ENCODE measurements at places on chromosomes 6 and 20.

- no peak for DNase-seq
These were observed 79.2 kb upstream of the BACH2 start for GRCh38 chr6:90375681-90376439.

DNA sequence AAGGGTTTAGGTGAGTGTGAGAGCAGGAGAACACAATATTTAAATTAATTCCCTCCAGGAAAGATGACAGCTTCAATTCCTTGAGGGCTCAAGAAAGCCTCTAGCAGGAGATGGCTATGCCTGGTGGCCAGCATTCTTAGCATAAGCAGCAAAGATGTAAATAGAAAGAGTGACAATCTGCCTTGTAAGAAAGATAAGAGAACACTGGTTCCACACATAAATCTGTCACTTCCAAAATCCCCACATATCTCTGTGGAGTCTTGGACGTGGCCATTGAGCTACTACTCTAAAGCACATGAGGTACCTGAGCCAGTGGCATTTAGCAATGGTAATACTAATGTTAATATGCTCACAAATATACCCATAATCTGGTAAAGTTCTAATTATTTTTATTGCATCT is 29.2 kb downstream of the DEFB114 start:
- no peak for DNase-seq

- no peak for DNase-seq
These were observed 98.3 kb downstream of the SIM1 start for GRCh38 chr6:100366419-100366818.

DNA sequence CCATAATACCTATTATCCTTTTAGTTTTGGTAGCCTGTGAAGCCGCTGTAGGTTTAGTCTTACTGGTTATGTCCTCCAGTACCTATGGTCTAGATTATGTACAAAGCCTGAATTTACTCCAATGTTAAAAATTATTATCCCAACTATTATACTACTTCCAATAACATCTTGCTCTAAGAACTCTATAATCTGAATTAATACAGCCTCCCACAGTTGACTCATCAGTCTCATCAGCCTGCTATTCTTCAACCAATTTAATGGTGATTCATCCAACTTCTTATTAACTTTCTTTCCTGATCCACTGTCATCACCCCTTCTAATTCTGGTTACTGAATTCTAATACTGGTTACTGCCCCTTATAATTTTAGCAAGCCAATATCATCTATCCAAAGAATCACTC is 370.3 kb upstream of the OPRM1 start:
- no peak for DNase-seq

DNA sequence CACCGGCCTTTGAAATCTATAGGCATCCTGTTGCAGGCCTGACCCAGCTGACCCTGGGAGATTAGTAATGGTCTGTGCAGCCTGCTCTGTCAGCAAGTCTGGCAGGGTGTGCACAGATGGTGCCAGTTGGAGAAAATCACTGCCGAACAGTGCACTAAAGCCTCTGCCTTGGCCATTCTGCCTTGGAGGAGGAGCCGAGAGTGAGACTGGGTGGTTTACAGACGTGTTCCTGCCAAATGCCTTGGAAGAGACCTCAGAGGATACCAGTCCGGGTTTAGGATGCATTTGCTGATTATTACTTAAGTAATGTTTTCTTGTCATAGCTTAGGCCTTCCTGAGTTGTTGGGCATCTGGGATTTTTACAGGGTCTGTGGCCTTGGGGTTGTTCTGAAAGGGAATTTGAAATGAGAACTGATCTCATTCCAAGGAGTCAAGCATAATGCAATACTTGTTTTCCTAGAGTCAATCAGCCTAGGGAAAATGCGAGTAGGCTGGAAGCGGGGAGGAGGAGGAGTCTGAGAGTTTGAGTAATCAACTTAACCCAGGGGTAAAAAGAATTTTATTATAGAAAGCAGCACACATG is 292.1 kb downstream of the SOX4 start:
- DNase-seq, result no peak

DNA sequence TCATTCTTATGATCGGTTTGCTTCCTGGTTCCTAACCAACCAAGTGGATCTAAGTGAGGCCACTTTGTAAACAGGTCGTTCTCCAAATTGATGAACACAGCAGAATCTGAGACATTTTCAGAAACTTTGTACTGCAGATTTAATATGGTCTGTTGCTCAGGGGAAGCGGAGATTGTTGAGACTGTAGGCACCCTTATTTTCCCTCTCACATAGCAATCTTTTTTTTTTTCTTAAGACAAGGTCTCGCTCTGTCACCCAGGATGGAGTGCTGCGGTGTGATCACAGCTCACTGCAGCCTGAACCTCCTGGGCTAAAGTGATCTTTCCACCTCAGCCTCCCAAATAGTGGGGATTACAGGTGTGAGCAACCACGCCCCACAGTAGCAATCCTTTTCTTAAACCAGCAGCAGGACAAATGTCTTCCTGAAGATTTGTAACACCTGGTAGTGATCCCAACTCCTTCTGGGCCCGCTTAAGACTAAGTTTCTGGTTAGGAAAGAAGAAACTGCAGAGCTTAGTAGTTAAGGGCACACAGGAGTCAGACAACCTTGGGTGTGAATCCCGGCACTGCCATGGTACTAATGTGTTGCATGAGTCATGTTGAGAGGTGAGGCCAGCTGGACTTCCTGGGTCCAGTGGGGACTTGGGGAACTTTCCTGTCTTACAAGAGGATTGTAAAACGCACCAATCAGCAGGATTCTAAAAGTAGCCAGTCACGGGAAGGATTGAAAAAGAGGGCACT is 48.4 kb upstream of the EZR start:
- no peak for DNase-seq

GRCh38 chr6:3769610-3770009 is 18.1 kb upstream of the PXDC1 start:
- no peak for DNase-seq

DNA sequence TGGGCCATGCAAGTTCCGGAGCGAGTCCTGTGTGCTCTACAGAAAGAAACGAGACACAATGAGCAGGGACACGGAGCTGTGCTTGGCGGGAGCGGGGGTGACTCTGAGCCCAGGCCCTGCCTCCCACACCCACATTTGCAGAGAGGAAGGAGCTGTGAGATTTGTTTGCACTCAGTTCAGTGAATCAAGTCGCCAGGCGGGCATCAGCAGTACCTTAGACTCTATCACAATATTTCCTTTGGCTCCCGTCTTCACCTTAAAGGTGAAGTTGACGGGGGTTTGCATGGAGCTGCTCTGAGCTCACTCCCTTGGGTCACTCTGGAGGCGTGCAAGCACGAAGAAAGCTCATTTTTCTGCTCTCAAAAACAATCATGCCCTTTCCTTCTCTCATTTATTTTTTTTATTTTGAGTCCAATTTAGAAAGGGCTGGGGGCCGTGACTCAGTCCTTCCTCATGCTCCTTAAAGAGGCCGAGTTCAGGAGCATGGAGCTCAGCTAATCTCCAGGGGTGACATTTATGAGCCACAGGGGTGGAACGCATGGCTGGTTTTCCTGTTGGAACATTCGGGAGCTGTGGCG is 188.2 kb downstream of the NFATC2 start:
- no peak for DNase-seq

GRCh38 chr6:31799781-31800180 is 4.2 kb upstream of the VARS1 start:
- no peak for DNase-seq

DNA sequence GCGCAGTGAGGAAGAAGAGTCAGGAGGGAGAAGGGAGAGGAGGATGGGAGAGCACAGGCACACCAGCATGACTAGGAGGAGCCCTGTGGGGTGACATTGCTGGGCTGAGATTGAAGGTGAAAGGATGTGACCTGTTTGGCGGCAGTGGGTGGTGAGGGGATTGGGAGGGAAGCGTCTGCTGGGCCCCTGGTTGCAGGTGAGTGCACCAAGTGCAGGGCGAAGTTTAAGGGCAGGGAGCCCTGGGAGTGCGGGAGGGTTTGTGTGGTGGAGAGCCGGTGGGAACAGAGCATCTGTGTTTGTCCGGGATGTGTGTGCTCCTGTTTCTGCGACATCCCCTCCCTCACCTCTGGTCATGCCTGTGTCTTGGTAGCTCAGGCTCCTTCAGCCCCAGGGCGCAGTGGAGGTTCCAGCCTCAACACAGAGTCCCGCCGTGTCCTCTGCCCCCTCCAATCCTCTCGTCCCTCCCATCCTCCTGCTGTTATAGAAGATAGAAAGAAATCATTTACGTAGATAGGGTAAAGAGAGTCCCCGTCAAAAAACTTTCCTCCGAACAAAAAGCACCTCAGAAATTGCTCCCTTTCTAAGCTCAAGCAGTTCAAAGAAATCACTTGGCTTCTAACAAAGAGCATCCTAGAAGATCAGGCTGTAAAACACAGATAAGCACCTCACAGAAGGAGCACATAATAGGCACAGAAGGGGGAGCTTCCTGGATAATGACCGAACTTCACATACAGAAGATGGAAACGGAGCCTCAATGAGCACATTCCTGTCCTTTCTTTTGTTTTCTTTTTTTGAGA is 25.0 kb downstream of the ULBP1 start:
- DNase-seq, result no peak

DNA sequence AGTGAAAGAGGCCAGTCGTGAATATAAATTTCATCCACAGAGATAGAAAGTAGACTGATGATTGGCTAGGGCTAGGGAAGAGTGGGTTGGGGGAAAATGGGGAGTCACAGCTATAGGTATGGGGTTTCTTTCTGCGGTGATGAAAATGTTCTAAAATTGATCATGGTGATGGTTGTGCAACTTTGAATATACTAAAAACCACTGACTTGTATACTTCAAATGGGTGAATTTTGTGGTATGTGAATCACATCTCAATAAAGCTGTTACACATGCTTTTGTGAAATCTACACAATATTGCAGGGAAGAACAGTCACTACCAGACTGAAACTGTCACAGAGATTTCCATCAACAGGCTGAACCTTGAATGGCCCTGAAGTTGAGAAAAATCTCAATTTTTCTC is 61.5 kb downstream of the LYRM4 start:
- DNase-seq, result no peak

GRCh38 chr6:106055489-106055888 is 30.6 kb upstream of the PRDM1 start:
- no peak for DNase-seq

DNA sequence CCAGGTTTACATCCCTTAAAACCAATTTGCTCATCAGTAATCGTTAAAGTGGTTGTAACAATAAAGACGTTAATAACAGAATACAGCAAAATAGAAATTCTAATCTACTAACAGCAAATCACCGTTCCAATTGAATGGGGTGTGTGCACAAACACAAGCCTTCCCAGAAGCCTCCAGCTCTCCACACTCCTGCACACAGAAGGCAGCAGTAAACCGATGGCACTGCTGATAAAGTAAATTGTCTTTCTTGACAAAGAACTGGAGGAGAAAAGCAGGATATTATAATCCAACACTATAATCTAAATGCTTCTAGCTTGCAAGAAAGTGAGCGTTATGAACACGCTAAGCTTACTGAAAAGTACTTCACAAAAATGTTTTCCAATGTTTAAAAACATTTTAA is 7.0 kb downstream of the ZNF217 start:
- DNase-seq, result no peak

DNA sequence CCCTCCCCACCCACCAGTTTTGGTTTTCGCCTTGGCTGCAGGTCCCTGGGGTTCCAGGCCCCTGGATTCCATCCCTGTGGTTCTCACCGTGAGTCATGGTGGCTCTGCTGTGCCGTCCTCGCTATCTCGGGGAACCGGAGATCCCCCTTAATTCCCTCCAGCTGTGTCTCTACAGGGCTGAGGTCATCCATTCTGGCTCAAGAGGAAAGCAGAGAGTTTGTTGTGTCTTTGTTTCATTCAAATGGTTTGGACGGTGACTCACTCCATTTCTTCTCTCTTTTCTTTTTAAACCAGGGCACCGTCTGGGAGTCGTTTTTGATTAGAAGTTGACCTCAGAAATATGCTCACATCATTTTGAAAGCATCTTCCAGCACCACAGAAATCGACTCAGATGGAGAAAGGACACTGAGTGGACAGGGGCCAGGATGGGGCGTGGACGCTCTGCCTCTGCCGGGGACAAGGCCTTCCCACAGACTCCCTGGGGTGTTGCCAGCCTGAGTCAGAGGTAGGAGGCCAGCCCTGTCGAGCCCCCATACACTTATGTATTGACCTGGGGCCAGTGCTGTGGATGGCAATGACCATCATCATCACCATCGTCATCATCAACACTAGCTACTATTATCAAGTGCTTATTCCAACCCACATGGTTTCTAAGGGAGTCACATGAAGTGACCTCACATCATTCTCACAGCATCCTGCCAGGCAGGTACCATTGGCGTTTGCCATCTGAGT is 176.2 kb downstream of the NFATC2 start:
- DNase-seq, result no peak

GRCh38 chr20:64160526-64161355 is 3.5 kb upstream of the MYT1 start:
- no peak for DNase-seq

- no peak for DNase-seq
These were observed at the start of gene RIMS1 for GRCh38 chr6:71886184-71887005. Gene RIMS1, plus strand, starts transcription at chr6:71886550. Its CDS starts 474 bp downstream, at chr6:71887024.

DNA sequence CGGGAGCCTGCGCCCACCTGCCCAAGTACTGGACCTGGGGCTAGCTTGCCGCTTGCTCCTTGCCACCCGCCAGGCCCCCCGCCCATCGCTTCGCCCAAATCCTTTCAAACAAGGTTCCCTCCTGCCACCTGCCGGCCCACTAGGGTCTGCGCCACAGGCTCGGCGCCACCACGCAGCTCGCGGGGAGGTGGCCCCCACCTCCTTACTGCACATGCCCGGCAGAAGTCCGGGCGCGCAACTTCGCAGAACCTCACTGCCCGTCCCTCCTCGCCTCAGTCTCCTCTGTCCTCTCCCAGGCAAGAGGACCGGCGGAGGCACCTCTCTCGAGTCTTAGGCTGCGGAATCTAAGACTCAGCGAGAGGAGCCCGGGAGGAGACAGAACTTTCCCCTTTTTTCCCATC is 11.2 kb downstream of the GNAS-AS1 start:
- no peak for DNase-seq

DNA sequence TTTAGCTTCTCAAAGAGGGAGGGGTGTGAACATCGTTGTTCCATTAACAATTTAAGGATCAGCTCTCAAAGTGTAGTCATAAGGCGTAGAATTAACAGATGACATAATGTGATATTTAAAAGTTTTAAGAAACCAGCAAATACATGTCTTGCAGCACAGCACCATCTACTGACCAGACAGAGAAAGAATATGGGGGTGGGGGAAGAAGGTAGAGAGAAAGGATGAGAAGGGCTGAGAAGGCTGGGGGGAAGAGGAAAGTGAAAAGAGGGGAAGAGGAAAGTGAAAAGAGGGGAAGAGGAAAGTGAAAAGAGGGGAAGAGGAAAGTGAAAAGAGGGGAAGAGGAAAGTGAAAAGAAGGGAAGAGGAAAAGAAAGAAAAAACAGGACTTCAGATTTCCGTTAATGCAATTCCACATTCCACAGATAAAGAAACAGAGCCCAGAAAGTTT is 80.9 kb downstream of the HAO1 start:
- DNase-seq, result no peak

Measured in stimulated activated CD8-positive, alpha-beta memory T cell treated with anti-CD3 and anti-CD28 coated beads, Interleukin-2, amount 100 ng/mL, for 48 hours (primary cell).